ENCODE measurements at places on chromosomes 6 and 20. TPM values are rescaled to one million over a fixed set of nuclear protein-coding genes. Genes with fewer than 3 reads are reported as not detected.

DNA sequence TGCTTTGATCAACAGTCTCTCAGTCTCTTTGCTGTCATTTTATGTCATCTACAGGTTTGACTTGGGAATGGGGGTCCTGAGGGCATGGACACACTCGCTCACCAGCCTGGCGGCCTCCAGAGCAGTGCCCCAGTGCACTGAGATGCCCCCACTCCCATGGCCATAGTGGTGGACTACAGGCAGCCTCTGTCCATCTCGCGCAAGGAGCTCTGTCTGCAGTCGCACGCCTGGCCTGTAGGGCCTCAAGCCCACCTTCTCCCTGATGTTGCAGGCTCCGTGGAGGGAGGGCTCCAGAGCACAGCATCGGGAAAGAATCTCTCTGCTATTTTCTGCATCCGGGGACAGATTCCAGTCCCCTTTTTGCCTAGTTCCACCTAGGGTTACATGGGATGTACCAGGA lies 22.6 kb downstream of the DDO start:
- DNase-seq, result no peak

- DNase-seq, result no peak
These were observed 75.6 kb downstream of the PRND start for GRCh38 chr20:4797275-4797674.

GRCh38 chr6:163814494-163815364 lies 400.2 kb downstream of the QKI start:
- DNase-seq, result no peak

DNA sequence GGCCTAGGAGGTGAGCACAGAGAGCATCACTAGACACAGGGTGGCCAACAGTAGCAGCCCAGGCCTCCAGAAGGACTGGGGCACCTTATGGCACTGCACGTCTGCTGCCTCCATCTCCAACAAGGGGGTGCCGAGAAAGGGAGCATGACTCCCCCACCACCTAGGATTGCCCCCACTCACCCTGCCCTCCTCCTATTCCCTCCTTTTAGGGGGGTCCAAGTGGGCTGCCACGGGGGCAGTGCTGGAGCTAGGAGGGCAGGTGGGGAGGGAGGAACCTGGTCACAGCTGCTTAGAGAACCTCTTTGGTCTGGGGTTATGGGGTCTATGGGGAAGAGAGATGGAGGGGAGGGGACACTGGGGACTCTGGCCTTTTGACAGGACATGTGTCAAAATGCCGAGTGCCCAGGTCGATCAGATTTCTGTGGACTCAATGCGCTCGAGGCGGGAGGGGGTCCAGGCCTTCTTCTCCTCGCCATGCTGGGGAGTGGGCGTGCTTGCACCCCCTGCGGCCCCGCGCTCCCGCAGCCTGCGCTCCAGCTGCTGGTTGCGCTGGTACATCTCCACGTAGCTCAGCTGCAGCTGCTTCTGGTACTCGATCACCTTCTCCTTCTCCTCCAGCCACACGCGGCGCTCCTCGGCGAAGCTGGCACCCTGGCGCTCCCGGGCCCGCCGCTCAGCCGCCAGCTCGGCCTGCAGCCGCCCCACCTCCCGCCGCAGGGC lies 4.5 kb upstream of the FASTKD5 start:
- no peak for DNase-seq

DNA sequence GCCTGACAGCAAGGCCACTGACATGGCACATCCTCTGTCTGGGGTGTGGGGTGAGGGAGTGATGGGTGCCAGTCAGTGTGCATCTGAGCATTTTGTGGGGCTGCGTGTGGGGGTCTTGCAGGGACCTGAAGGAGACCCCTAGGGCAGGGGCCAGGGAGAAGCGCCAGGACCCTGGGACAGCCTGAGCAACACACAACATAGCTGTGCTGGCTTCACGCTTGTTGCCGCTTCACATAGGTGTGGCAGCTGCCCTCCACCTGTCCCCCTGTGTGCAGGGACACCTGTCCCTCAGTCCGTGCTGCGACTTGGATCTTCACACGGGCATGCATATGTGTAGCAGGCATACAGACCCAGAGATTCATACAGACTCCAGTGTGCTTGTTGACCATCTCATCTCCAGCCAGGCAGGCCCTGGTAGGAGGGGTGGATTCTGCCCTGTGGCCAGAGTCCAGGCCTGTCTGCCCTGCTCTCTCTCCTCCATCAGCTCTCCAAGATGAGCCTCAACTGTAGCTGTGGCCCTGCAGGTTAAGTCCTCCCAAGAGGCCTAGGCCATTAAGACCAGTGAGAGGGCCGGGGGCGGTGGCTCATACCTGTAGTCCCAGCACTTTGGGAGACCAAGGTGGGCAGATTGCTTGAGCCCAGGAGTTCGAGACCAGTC lies 3.2 kb upstream of the NPBWR2 start:
- no peak for DNase-seq

GRCh38 chr6:50935442-50935841 lies 116.8 kb downstream of the TFAP2B start:
- no peak for DNase-seq

- no peak for DNase-seq
These were observed 280.5 kb upstream of the JAG1 start for GRCh38 chr20:10954137-10954840.

DNA sequence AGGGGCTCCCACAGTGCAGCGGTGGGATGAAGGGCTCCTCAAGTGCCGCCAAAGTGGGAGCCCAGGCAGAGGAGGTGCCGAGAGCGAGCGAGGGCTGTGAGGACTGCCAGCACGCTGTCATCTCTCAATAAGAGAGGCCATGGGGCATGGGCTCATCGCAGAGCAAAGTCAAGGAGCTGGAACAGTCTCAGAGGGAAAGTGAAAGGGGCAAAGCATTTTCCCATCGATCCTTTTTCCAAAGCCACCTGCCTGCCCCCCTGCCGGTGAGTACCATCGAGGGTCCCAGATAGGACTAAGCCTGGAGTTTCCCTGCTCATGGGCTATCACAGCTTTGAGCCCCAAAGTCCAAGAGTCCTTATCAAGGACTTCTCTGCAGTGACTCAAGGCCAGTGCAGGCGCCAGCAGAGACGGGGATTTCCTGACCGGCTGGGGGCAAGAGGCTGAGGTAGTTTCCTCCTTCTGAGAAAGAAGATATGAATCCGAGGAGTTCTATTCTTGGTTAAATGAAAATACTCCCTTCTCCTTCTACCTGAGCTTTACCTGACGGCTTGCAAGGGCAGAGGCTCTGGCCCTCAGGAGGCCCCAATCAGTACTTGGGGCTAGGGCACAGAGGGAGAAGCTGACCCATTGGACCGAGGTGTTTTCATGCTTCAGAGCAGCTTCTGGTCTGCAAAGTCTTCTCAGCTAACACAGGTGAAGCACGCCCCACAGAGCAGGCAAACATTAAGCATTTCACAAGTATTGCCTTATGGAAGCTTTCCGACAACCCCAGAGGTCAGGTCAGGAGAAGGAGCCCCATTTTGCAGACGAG lies 22.6 kb downstream of the ETV7 start:
- peak; percentile 37 for DNase-seq

- DNase-seq, result no peak
These were observed 46.6 kb downstream of the HDDC2 start for GRCh38 chr6:125255201-125255600.

SAMD3 gene
- total RNA-seq, result 3.8 TPM

DDX43 gene
- total RNA-seq, result 0.93 TPM

Data from activated T-cell treated with anti-CD3 and anti-CD28 coated beads, Interleukin-2, amount 50 U/mL, for 72 hours (primary cell).